ENCODE measurements at places on chromosomes 3 and 15.

GRCh38 chr15:40238532-40239403 lies at the start of gene PAK6:
Gene PAK6 (plus strand): TSS chr15:40239063. CDS start chr15:40264786, 25,723 bp downstream.
- DNase-seq: peak; percentile 99

- no peak for DNase-seq
Measured at GRCh38 chr15:96766366-96766765, 435.9 kb downstream of the NR2F2 start.

GRCh38 chr15:74221399-74222239 lies 14.5 kb upstream of the CCDC33 start:
- DNase-seq: no peak

DNA sequence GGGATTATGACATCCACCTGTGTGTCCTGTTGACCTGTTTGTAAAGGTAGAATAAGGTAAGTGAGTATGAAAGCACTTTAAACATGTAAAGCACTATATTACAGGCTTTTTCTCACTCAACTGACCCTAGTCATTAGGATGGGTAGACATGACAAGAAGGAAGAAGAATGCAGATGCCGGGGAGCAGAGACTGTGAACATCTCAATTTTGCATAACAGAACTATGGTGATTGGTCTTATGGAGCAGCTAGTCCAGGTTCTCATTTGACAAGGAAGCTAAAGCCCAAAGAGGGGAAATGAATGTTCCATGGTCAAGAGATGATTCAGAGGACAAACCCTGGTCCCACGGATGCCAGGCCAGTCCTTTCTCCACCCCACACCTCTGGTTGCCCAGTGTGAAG lies 200.1 kb upstream of the BCL6 start:
- no peak for DNase-seq

DNA sequence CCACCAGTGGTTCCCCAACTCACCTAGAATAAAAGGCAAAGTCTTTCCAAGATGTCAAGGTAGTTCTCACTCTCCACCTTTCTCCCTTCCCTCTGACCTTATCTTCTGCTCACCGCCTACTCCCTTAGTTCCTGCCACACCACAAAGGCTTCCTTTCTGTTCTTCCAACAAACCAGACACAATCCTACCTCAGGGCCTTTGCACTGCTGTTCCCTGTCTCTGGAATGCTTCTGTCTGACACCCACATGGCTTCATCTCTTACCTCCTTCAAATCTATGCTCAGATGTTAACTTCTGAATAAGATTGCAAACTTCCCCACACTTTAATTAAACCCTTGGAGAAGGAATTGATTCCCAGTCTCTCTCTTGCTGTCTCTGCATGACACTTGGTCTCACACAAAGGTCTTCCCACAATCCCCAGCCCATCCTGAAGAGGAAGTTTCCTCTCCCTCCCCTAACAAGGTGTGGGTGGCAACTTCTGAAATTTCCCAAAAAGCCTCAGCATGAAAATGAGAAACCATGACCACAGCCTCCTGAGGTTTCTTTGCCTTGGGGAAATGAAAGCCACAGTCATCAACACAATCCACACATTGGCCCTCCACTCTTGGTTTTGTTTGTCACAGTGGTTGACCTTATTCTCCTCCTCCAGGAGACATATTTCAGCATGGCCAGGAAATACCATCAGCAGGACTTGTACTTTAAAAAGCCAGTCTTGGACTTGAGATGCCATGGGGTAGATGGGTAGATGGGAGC lies 3.0 kb upstream of the RYK start:
- no peak for DNase-seq

DNA sequence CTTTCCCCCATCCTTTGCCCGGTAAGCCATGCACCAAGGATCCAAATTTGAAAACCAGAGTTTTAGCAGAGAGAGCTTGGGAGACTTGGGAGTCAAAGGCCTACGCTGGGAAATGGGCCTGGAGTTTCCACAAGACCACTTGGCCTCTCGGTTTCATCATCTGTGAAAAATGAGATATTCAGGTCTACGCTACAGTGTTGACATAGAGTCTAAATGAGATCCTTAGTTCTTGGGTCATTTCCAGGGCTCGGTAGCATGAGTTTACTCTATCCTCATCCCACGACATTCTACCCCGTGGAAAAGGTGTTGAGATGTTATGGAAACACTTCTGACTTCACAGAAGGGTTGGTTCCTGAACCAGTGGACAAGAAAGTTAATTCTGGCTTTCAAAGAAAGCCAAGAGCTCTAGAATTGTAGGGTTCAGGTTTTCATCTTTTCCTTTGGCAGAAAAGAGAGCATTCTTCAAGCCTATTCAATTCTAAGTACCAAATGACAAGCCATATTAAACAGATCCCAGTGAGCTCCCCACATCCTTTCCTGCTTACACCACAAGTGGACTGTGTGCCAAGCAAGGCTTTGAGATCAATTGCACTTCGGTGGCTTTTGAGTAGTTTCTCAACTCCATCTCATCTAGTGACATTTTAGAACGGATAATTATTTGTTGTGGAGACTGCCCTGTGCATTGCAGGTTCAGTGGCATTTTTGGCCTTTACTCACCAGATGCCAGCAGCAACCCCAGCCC lies 219.7 kb downstream of the SLCO3A1 start:
- no peak for DNase-seq

DNA sequence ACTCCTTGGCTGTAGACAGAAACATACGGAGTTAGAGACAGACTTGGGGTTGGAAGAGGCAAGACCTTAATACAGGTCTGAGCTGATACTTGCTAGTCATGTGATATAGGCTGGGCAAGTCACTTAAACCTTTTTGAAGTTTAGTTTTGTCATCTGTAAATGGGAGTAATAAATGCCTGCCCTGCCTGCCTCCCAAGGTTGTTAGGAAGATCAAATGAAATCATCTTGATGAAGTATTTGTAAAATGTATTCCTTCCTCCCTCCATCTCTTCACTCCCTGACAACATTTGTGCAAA lies 2.9 kb downstream of the PXK start:
- DNase-seq: no peak
